ENCODE measurements at places on chromosomes 6 and 20.

DNA sequence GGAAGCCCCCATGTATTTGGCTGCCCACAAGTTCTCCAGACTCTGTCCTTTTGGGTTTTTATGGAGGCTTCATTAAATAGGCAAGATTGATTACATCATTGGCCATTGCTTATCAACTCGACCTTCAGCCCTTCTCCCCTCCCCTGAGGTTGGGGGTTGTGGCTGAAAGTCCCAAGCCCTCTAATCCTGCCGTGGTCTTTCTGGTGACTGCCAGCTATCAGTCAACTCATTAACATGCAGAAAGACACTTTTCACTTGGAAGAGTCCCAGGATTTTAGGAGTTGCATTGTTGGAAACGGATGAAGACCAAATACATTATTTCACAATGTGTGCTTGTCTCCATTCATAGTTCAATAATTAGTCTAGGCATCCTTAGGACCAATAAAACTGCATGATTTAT is 9.5 kb downstream of the CDC5L start:
- no peak for DNase-seq

GRCh38 chr6:163340201-163340887 is 74.2 kb upstream of the QKI start:
- no peak for DNase-seq

DNA sequence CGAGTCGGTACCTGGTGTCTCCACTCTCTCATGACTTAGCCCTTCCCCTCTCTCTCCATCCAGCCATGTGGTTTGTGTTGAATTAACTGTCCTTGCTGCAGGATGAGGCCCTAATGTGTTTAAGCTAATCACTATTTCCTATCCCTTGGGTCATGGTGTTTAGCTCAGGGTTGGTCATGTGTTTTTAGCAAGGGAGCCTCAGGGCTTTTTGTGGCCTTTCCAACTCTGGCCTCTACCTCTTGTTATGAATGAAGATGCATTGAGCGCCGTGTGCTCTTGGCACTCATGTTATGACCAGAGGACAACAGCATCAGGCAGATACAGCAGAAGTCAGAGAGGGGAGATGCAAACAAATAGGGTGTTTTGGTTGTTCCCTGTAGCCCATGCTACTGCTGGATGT is 674.2 kb upstream of the FLRT3 start:
- DNase-seq: no peak

DNA sequence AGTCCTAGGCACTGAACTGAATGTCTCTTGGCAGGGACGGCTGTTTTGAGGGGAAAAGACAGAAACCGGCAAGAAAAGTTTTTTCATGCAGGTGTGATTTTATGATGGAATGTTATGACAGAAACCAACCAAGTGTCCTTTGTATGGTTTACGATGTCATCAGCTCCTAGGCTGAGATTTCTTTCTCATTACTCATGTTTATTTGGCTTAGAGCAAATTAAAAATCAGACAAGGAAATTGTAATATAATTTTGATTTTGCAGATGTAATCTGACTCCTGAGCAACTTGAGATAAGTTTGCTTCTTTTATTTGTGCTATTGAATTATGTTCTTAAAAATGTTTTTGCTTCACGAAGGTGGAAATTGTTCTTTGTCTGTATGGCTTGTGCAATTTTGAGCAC is 58.8 kb upstream of the MAP3K7 start:
- DNase-seq: no peak

GRCh38 chr20:14568701-14569100 is 231.3 kb upstream of the FLRT3 start:
- DNase-seq: no peak

- DNase-seq: no peak
Observed at GRCh38 chr6:150662814-150663213, 63.1 kb downstream of the PLEKHG1 start.

DNA sequence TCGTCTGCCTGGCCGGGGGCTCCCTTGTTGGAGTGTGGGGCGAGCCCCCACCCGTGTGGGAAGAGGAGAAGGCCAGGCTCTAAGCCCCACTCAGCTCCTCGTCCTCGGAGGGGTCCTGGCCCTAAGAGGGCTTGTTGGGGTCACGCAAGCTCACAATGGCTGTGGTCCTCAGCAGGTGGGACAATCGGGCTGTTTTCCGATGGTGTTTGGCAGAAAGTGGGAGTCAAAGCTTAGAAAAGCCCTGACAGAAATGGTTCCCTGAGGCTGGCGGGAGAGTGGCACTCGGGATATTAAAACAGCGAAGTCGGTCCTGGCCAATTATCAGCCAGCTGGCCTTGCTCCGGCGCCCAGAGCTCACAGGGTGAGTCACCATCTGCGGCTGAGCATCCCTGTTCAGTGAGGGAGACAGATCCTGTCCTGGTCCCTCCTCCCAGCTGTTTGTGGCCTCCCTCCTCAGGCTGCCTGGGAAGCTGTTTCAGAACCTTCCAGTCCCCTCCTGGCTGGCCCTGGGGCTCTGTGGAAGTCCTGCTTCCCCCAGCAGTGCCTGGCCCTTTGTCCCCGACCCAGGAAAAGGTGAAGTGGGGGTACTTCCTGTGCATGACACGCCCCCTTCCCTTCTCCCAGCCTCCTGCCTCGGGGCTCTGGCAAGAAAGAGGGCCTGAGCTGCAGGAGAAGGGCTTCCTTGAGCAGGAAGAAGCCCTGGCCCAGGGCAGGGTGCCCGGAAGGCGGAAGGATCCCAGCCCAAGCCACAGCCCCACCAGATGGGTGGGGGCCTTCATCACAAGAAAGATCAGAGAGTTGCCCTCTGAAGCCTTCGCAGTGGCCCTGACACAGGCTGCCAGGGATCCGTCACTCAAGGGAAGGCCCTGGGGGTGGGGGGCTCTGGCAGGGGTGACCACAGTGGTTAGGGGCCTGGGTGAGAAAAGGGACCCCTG is 53.6 kb upstream of the BHLHE23 start:
- peak; percentile 38 for DNase-seq

DNA sequence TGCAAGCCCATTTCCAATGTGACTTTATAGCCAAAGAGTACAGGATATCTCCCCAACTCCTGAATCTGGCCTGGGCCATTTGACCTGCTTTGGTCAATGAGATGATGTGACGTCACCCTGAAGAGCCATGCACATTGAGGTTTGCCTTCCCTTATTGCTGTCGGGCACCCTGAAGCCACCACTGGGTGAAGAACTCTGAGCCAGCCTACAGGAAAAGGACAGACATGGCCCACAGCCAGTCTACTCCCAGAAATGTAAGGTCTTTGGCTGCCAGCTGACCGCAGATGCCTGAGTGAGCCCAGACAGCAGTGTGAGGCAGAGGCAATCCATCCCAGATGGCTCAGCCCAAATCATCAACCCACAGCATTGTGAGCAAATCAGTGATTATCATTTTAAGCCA is 3.7 kb upstream of the SYNDIG1 start:
- DNase-seq: no peak

- no peak for DNase-seq
Observed at GRCh38 chr6:124446961-124447360, 515.3 kb upstream of the RNF217 start.

GRCh38 chr20:4519534-4519933 is 202.2 kb upstream of the PRND start:
- no peak for DNase-seq

DNA sequence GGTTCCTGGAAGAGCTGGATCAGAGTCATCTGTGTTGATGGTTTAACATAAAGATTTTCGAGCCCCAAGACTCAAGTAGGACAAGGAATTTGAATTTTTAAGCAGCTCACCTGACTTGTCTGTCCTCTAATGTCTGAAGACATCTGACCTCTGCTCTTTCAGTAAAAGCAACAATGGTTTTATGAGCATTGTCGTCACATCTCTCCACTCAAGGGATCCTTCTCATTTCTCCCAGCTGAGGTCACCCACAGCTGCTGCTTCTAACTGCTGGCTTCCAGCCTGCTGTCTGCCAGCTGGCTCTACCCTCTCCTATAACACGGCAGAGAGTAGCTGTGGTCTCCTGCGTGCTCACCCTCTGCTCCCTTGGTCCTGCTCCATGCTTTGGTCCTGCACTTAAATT is 24.7 kb upstream of the HDAC2 start:
- DNase-seq: peak; percentile 52

DNA sequence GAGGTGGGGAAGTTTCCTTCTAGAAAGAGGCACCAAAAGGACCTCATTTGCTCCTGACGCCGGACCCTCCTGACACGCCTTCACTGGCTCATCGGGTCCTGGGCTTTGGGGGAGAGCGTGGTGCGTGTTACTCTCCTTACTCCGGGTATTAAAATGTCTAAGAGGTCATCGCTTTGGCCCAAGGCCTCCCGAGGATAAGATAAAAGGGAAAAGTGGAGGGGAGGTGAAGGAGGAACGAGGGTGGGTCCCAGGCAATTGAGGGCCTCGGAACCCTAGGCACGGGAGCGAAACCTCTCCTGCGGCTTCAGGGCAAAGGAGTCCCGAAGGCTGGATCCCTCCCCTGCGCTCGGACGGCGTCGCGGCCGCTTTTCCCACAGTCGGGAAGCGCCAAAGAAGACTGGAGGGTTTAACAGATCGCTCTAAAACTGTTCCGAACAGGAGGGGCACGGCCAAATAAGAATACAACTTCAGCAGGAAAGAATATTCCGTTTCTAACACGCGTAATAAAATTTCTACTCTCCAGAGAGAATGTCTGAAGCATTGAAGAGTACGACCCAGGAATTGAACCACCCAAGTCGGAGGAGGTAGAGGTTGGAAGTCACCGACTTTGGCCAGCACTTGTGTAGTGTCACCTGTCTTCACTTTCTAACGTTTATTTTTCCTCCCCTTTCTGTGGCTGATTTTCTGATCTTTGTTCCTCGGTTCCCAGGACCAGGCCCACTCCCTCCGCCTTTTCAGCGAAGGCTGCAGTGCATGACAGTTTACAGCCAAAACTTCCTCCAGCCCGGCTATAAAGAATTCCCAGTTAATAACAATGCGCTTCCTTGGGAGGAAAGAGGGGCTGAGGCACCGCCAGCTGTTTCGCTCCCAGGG is 2.1 kb upstream of the TBXT start:
- DNase-seq: no peak

DNA sequence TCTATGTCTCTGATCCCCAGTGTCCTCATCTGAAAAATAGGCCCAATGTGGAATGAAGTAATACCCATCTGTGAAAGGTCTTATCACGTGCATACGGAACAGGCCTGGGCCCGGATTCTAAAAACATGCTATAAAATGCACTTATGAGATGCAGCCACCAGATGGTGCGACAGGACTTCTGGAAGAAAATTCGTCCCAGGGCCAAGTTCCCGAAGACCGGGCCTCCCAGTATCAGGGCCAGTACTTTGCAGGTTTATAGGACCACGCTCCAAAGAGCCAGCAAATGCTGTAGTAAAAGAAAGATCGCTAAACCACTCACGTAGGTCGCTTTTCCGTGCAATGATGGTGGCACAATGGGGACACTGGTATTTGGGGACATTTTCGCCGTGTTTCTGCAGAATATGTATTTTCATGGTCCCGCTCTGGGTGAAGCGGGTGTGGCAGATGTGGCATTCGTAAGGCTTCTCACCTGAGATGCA is 10.6 kb downstream of the CTCFL start:
- peak; percentile 76 for DNase-seq

- DNase-seq: no peak
Observed at GRCh38 chr6:139290787-139291311, 949 bp downstream of the TXLNB start.

DNA sequence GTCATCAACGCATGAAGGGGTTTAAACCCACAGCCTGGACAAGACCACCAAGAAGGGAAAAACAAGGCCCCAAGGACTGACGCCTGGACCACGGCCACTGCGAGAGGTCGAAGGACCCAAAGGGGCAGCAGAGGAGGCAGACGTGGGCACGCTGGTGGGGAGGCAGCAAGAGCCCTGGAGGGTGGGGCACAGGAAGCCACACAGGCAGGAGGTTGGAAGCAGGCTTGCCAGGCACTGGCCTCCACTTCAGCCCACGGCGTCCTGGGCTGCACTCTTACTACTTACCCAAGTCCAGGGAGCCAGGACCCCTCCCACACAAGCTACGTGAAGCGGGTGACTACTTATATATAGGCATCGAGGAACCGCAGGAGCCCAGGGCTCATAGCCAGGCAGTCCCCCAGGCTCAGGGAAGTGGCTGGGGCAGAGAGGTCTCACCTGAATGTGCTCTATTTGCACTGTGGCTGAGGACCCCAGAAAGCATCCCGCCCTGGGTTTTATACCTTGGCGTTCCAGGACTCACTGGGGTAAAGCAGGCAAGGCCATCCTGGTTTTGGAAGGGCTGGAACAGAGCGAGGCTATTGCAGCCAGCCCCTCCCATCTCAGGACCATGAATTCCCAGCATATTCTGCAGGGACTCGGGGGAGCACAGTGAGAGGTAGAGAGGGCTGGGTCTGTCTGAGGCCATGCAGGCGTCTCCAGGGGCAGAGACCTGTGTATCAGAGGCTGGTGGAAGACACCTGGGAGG is 113.8 kb upstream of the AFDN start:
- no peak for DNase-seq

- no peak for DNase-seq
Observed at GRCh38 chr6:9948678-9949077, 466.2 kb downstream of the TFAP2A start.

- no peak for DNase-seq
Observed at GRCh38 chr6:75673884-75674283, 72.2 kb downstream of the SENP6 start.

GRCh38 chr6:44800171-44800783 is 412.8 kb downstream of the CDC5L start:
- DNase-seq: no peak

GRCh38 chr6:114816678-114817077 is 473.9 kb upstream of the HS3ST5 start:
- DNase-seq: no peak

- no peak for DNase-seq
Observed at GRCh38 chr6:70717038-70717801, 49.5 kb downstream of the SMAP1 start.

GRCh38 chr6:30768634-30769087 is 24.3 kb upstream of the IER3 start:
- peak; percentile 30 for DNase-seq

- no peak for DNase-seq
Observed at GRCh38 chr6:116557893-116558292, 4.3 kb downstream of the CALHM4 start.

DNA sequence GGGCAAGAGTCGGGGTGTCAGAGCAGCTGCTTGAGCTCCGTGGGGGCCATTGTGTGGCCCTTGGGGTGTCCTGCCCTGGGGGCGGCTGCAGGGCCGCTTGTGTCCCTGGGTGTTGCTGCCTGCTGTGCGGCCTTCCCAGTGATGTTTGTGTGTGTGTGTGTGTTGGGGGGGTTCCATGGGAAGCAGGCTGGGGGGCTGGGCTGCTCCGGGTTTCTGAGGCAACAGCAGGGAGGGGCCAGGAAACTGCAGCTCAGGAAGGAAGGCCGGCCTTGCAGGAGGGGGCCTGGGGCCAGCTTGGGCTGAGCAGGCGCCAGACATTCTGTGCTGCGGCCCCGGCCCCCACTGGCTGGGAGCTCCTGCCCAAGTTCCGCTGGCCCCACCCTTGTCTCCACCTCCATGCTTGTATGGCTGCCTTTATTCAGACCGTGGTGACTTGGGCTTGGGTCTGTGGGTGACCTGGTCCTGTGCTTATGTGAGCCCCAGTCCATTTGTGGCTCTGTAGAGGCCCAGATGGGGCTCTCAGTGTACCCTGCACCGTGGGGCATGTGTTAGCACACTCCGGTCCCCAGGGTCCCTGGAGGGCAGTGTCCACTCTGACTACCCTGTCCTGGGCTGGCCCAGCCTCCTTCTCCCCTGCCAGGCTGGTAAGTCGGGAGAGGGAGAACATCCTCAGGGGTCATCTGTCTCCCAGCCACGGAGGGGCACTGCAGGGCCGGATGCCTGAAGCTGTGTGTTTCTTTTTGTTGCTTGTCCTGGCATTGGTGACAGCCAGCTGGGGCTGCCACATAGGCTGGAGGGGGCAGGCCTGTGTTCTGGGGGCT is 4.6 kb upstream of the SOX18 start:
- peak; percentile 65 for DNase-seq

- DNase-seq: peak; percentile 73
Observed at GRCh38 chr6:13486679-13487121, 700 bp downstream of the GFOD1 start.

Measured in RKO (cell line).